ENCODE measurements at places on chromosomes 16 and 17. TPM values are rescaled to one million over a fixed set of nuclear protein-coding genes. Genes with fewer than 3 reads are reported as not detected.

SHISA9 gene
- not detected for total RNA-seq

RAB11FIP3 gene
- 32.1 TPM for total RNA-seq

SNX20 gene
- 60.0 TPM for total RNA-seq

ATP2A1 gene
- 1.5 TPM for total RNA-seq

IL32 gene
- total RNA-seq = 2,870 TPM

CHRNB1 gene
- total RNA-seq = 10.4 TPM

DNA sequence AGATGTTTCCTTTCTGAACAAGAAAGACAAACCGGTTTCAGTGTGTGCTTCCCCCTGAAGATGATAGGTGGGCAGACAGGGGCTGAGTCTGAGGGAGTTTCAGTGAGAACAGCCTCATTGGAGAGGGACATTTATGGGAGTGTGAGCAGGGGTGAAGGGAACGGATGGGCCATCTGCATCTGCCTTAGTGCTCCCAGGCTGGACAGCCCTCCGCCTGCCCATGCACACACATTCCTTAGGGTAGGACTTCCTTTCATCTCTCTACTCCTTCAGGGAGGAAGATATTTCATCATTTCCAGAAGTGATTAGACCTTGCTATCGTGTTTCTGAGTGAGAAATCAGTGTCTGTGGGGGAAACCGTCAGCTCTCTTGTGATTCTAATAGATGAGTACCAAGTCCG lies 3.8 kb downstream of the SHISA6 start:
- peaks cover 4% of the 10 kb centered on the region for H3K36me3 ChIP-seq
- H3K27me3 ChIP-seq = peaks cover 14% of the 10 kb centered on the region
- DNase-seq = no peak
- H3K4me3 ChIP-seq = no peak overlapping the region
- H3K27ac ChIP-seq = no peak overlapping the region
- H3K4me1 ChIP-seq = no peaks in the 10 kb centered on the region

GRCh38 chr17:37490638-37491614 lies 1.2 kb downstream of the DUSP14 start:
- H3K4me3 ChIP-seq = peak overlapping the region; percentile 82
- peaks cover 38% of the 10 kb centered on the region for H3K4me1 ChIP-seq
- H3K36me3 ChIP-seq = no peaks in the 10 kb centered on the region
- no peaks in the 10 kb centered on the region for H3K27me3 ChIP-seq
- DNase-seq = no peak

DNA sequence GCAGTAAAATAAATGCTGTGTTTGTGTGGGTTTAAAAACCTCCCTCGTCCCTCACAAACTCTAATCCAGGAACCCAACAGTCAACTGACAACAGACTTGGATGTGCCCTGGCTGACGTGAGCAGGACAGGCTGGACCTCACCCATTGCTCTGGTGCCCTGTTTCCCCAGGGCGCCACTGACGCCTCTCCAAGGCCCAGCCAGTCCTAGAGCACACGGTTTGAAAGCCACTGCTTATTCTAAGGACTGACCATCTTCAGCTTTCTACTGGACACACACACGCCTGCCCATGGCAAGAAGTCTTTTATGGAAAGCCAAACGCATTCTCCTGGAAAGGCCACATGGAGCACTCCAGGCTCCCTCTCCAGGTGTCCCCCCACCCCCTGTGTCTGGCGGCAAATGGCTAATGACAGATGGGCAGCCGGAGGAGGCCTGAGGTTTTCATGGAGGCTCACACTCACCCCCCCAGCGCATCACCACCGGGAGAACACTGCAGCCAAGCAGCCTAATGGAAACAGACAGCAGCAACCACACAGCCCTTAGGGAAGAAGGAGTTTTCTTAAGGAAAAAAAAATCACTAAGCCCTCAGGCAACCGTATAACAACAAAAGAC lies 319.2 kb downstream of the SOX9 start:
- DNase-seq = no peak
- H3K27ac ChIP-seq = no peak overlapping the region
- no peak overlapping the region for H3K4me3 ChIP-seq
- H3K36me3 ChIP-seq = no peaks in the 10 kb centered on the region

DNA sequence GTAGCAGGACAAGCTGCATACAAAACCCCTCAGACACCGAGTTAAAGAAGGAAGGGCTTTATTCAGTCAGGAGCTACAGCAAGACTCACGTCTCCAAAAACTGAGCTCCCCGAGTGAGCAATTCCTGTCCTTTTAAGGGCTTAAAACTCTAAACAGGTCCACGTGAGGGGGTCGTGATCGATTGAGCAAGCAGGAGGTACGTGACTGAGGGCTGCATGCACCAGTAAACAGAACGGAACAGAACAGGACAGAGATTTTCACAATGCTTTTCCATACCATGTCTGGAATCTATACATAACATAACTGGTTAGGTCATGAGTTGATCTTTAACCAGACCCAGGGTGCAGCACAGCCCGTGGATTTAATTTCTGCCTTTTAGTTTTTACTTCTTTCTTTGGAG lies 25.2 kb downstream of the ITGAM start:
- H3K36me3 ChIP-seq = peaks cover 28% of the 10 kb centered on the region
- peaks cover 22% of the 10 kb centered on the region for H3K27me3 ChIP-seq
- H3K4me3 ChIP-seq = no peak overlapping the region

GRCh38 chr17:37239690-37240334 lies 136.0 kb upstream of the C17orf78 start:
- no peaks in the 10 kb centered on the region for H3K27me3 ChIP-seq
- no peak overlapping the region for H3K4me3 ChIP-seq
- peaks cover 29% of the 10 kb centered on the region for H3K36me3 ChIP-seq
- no peaks in the 10 kb centered on the region for H3K4me1 ChIP-seq

DNA sequence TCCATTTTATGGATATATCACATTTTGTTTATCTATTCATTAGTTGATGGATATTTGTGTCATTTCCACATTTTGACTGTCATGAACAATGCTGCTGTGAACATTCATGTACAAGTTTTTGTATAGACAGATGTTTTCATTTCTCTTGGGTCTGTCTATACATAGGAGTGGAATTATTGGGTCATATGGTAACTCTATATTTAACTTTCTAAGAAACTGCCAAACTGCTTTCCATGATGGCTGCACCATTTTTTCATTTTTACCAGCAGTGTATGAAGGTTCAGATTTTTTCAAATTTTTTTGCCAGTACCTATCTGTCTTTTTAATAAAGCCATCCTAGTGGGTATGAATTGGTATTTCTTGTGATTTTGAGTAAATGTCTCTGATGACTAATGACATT lies 15.5 kb downstream of the NFAT5 start:
- no peak overlapping the region for H3K27ac ChIP-seq
- peaks cover 20% of the 10 kb centered on the region for H3K36me3 ChIP-seq
- no peak for DNase-seq
- H3K4me1 ChIP-seq = peaks cover 11% of the 10 kb centered on the region
- H3K4me3 ChIP-seq = no peak overlapping the region

GRCh38 chr17:8151641-8152111 lies 528 bp downstream of the PER1 start:
- peaks cover 15% of the 10 kb centered on the region for H3K36me3 ChIP-seq
- DNase-seq = peak; percentile 64
- peak overlapping the region; percentile 90 for H3K4me3 ChIP-seq
- peak overlapping the region; percentile 91 for H3K27ac ChIP-seq

DNA sequence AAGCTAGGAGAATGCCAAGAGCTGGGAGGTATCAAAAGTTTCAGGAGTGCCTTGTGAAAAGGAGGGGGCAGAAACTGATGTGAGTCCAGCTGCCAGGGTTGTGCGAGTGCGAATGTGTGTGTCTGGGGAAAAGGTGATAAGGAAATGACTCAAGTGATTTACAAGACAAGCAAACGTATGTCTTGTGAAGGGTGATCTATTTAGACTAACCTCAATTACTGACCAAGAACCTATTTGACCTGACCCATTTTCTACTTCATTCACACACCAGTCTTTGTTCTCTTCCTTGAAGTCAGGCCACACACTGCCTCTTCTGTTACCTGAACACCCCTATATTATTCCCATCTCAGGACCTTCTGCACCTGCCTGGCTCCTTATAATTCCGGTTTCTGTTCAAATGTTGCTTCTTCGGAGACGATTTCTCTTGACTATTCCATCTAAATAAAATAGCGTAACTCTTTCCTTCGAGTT lies 1.0 kb downstream of the GDE1 start:
- no peaks in the 10 kb centered on the region for H3K27me3 ChIP-seq
- H3K4me1 ChIP-seq = peaks cover 55% of the 10 kb centered on the region
- H3K36me3 ChIP-seq = peaks cover 21% of the 10 kb centered on the region

DNA sequence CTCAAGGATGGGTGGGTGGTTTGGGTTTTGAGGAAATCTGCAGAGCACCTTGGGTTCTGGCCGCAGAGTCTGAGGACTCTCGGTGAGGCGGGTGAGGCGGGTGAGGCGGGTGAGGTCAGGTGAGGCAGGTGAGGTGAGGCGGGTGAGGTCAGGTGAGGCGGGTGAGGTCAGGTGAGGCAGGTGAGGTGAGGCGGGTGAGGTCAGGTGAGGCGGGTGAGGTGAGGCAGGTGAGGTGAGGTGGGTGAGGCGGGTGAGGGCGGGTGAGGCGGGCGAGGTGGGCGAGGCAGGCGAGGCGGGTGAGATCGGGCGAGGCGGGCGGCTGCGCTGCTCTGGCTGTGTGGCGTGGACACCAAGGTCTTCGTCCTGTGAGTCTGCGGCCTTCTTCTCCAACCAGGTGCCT lies 24.1 kb upstream of the RPL13 start:
- peaks cover 26% of the 10 kb centered on the region for H3K4me1 ChIP-seq
- H3K4me3 ChIP-seq = no peak overlapping the region
- no peak for DNase-seq
- no peaks in the 10 kb centered on the region for H3K27me3 ChIP-seq

- no peak overlapping the region for H3K4me3 ChIP-seq
- H3K27ac ChIP-seq = no peak overlapping the region
- H3K27me3 ChIP-seq = no peaks in the 10 kb centered on the region
- DNase-seq = peak; percentile 44
- no peaks in the 10 kb centered on the region for H3K4me1 ChIP-seq
Observed at GRCh38 chr17:10226930-10227695, 28.7 kb upstream of the GAS7 start.

DNA sequence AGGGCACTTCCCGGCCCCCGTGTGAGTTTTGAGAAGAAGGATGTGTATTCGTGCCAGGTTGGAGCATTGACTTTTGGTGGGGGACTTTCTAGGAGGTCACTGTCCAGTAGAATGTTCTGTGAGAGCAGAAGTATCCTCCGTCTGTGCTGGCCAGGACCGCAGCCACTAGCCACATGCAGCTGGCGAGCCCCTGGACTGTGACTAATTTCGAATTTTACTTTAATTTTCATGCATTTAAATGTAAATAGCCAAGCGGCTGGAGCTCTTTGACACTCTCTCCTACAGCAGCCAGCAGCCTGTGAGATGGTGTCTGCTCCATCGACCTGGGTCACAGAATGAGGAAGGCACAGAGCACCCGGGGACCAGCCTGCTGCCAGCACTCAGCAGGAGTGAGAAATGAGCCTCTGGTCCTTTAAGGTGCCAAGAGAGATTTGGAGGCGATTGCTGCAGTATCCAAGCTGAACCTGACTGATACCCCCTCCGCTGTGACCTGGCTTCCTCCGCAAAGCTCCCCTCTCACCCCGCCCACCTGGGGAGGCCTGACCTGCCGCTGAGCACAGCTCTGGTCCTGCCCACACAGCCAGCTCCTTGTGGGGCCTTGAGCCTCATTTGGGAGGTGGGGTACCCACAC lies 7.8 kb downstream of the ATP2A3 start:
- peaks cover 25% of the 10 kb centered on the region for H3K36me3 ChIP-seq
- DNase-seq = no peak
- peaks cover 27% of the 10 kb centered on the region for H3K4me1 ChIP-seq
- H3K4me3 ChIP-seq = no peak overlapping the region

DNA sequence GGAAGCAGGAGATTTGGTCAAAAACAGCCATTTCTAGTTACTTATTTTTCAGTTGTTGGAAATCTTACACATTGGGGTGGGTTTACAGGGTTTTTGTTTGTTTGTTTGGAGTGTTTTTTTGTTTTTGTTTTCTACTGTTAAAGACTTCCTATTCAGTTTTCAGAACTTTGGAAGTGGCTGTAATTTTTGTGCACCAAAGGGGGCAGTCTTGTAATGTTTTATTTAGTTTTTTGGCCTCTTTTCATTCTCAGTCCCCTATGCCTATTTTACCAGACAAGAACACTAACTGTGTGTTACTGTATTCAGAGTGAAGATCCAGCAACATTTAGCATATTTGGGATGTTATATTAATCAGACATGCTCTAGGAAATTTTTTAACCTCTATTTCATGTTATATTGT lies 20.6 kb downstream of the TPPP3 start:
- no peak overlapping the region for H3K27ac ChIP-seq
- peaks cover 6% of the 10 kb centered on the region for H3K27me3 ChIP-seq
- no peaks in the 10 kb centered on the region for H3K36me3 ChIP-seq
- DNase-seq = no peak
- H3K4me3 ChIP-seq = no peak overlapping the region

DNA sequence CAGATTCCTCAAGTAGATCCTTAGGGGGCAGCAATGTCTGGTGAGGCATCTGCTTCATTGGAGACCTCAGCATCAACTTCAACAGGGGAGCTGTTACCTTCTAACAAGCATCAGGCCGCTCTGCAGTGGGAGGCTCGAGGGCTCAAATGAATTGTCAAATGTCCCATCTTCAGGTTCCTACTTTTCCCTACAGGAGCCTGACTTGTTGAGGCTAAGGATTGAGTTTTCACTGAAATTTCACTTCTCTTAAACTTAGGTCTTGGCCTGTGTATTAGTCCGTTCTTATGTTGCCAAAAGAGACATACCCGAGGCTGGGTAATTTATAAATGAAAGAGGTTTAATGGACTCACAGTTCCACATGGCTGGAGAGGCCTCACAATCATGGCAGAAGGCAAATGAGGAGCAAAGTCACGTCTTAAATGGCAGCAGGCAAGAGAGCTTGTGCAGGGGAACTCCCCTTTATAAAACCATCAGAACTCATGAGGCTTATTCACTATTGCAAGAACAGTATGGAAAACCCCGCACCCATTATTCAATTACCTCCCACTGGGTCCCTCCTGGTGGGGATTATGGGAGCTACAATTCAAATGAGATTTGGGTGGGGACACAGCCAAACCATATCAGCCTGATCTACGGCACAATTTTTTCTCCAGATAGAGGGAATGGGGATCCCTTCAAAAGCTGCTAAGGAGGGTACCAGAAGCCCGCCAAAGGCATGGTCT lies 5.1 kb upstream of the CD300LD start:
- no peak overlapping the region for H3K4me3 ChIP-seq
- DNase-seq = no peak
- peaks cover 18% of the 10 kb centered on the region for H3K4me1 ChIP-seq
- no peak overlapping the region for H3K27ac ChIP-seq
- no peaks in the 10 kb centered on the region for H3K36me3 ChIP-seq

DNA sequence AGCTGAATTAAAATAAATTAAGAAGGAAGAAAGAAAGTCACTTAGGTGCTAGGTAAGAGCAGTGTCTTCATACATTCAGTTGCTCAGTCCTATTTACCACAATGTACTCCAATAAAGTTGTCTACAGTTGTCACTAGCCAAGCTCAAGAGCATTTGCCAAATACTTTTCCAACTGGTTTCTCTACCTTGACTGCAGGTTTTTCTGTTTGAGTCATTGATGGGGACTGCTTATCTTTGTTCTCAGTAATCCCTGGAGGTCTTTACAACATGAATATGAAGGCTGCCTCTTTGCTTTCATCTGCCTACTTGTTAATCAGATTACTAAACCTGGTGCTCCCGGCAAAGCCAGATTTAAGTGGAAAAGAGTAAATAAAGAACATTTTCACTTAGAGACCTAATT lies 64.6 kb upstream of the CLEC18B start:
- no peaks in the 10 kb centered on the region for H3K27me3 ChIP-seq
- no peak for DNase-seq
- H3K4me1 ChIP-seq = peaks cover 5% of the 10 kb centered on the region
- H3K4me3 ChIP-seq = no peak overlapping the region
- no peak overlapping the region for H3K27ac ChIP-seq

- DNase-seq = no peak
- no peaks in the 10 kb centered on the region for H3K36me3 ChIP-seq
- H3K27me3 ChIP-seq = no peaks in the 10 kb centered on the region
- H3K4me1 ChIP-seq = no peaks in the 10 kb centered on the region
- no peak overlapping the region for H3K27ac ChIP-seq
Observed at GRCh38 chr16:11413907-11414595, 68.8 kb downstream of the RMI2 start.
